ENCODE measurements at places on chromosomes 12 and 14.

DNA sequence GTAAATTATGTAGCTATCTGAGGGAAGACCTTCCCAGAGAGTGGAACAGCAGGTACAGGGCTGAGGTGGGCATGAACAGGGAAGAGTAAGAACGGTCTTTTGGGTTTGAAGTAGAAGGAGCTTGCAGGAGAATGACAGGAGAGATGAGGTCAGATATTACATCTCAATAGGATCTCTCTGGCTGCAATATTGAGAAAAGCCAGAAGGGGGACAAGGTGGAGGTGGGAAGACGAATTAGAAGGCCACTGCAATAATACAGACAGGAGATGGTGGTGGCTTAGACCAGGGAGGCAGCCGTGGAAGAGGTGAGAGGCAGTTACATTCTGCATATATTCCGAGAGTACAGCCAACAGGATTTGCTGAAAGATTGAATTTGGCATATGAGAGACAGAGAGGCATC is 310.2 kb downstream of the APAF1 start:
- DNase-seq: no peak

- DNase-seq: no peak
Measured at GRCh38 chr12:44019118-44019517, 183.2 kb downstream of the TMEM117 start.

- no peak for DNase-seq
Measured at GRCh38 chr14:102087762-102088011, 843 bp upstream of the HSP90AA1 start.

DNA sequence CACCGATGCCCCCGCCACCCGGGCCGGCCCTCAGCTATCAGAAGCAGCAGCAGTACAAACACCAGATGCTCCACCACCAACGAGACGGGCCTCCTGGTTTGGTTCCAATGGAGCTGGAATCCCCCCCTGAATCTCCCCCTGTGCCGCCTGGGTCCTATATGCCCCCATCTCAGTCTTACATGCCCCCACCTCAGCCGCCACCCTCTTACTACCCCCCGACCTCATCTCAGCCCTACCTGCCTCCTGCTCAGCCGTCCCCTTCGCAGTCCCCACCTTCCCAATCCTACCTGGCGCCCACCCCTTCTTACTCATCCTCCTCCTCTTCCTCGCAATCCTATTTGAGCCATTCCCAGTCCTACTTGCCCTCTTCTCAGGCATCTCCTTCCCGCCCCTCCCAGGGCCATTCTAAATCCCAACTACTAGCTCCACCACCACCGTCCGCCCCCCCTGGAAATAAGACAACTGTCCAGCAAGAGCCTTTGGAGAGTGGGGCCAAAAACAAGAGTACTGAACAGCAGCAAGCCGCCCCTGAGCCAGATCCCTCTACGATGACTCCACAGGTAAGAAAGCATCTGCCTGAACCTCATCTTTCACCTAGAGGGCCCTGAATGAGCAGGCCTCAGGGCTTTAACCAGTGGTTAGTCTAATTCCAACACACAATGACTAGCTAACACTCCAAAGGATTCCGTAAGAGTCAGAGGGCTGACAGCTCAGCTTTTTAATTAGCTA is 851 bp downstream of the YLPM1 start:
- no peak for DNase-seq

DNA sequence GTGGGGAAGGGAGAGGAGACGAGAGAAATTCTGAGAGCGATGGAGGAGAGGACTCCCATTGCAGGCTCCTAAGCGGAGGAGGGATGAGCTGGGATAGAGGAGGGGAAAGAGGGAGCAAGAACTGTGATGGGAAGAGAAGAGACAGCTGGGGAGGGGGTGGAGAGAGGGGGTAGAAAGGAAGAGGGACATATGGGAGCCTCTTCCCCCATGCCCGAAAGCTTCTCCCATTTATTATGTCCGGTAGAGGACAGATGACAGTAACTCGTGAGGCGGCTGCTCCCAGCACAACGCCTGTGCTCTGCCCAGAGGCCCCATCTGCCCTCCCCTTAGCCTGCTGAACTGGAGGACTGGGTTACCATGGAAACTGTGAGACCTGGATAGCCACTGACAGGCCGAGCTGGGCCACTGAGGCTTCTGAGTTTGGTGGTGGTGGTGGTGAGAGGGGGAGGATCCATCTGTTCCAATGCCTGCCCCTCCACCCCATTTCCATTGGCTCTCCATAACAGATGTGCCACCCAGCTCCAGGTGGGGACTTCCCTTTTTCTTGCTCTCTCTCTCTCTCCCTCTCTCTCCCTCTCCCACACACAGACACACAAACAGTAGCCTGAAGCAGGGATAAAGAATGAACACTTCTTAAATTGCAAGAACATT is 8.3 kb downstream of the CPNE6 start:
- no peak for DNase-seq

GRCh38 chr12:4762773-4763172 is 42.6 kb downstream of the GALNT8 start:
- DNase-seq: no peak

GRCh38 chr12:75545636-75546035 is 34.2 kb upstream of the KRR1 start:
- DNase-seq: no peak

- no peak for DNase-seq
Measured at GRCh38 chr12:43861840-43862150, 25.9 kb downstream of the TMEM117 start.

DNA sequence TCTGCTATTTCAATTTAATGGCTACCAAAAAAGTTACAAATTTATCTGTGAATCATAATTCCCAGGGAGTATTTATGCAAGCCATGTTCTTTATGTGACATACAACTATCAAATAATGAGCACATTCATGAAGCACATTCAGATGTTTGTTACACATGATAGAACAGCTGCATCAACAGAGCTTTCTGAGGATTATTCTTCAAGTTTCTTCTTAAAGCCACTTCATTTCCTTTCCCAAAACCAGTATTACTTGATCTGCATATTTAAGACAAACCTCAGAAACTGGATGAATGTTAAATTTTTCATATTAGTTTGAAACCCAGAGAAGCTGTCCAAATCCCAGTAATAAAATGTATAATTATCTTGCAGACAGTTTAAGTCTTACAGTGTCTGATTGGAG is 73.6 kb upstream of the SOX5 start:
- DNase-seq: no peak

DNA sequence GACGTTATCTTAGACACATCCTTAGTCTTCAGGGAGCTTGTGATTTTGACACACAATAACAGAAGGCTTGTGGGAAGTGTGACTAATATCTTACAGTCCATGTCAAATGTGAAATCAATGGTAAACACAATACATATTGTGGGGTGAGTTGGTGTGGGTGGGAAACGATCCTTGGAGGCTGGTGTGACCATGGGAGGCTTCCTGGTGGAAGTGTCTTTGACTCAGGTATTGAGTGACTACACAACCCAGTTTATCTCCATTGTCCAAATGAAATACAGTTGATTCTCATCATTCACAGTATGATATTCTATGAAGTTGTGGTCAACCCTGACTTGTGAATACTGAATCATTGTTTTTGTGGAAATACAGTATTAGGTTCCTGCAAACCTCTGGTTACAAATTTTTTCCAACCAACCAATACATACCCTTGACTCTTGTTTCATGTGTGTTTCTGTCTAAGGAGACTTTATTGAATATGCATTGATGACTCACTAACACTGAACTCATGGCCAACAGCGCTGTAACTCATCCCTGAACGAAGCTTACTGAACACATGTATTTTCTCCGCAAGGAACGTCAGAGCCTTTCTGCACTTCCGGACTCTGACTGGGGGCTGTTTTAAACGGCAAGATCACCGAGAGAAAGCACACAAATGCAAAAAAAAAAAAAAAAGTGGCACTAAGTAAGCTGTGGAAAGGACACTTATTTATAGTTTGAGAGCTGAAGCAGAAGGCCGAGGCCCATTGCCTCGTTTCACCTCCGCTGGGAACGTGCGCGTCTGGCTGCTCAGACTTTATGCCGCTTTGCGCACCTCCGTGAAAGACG is 59.0 kb downstream of the CLMN start:
- no peak for DNase-seq

DNA sequence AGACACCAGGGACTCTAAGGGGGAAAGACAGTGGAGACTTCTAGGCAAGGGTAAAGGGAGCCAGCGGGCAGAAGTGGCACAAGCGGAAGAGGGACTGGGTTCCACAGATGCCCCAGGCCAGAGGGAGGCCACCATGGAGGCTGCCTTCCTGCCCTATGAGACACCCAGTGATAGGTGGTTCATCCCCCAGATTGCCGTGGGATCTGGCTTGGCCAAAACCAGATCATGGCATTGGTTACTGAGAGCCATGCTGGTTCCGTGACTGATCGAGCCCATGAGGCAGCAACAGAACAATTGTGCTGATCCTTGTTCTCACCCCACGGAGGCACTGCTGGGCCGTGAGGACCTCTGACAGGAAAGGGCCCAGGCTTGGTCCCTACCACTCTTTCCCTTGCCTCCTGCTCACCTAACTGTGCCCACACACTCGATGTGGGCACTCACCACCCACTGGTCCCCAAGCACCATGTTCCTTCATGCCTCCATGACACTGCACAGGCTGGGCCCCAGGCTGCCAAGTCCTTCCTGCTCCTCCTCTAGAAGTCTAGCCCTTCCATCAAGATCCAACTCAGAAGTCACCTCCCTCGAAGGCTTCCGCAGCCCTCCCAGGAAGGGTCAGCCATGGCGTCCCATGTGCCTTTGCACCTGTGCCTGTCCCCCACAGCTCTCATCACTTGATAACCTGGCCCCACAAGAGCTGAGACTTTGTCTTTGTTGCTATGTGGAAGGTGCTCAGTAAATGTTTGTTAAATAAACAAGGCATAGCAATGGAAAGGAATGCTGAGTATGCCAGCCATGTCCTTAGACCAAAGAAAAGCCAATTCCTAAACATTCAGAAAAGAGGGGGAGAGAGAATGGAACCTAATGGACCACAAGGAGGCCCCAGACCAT is 7.3 kb downstream of the KRT79 start:
- DNase-seq: no peak

DNA sequence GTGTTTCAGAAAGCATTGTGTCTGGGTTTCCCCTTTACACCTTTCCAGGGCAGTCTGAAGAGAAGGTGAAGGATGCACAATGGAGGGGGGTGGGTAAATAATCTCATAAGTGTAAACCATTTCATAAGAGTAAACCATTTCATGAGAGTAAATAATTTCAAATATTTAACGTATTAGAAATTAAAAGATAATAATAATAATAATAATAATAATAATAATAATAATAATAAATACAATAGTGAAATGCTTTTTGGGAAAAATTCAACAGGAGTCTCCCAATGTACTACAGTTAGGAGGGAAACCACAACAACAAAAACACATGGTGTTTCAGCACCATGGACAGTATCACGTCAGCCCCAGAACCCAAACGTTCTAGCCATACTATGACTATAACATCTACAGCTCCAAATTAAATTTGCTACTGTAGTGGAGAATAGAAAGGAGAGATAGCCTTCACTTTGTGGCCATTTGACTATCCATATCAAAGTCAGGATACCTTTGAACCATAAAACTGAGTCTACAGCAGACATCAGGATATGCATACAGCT is 691.8 kb downstream of the BCL11B start:
- DNase-seq: no peak

DNA sequence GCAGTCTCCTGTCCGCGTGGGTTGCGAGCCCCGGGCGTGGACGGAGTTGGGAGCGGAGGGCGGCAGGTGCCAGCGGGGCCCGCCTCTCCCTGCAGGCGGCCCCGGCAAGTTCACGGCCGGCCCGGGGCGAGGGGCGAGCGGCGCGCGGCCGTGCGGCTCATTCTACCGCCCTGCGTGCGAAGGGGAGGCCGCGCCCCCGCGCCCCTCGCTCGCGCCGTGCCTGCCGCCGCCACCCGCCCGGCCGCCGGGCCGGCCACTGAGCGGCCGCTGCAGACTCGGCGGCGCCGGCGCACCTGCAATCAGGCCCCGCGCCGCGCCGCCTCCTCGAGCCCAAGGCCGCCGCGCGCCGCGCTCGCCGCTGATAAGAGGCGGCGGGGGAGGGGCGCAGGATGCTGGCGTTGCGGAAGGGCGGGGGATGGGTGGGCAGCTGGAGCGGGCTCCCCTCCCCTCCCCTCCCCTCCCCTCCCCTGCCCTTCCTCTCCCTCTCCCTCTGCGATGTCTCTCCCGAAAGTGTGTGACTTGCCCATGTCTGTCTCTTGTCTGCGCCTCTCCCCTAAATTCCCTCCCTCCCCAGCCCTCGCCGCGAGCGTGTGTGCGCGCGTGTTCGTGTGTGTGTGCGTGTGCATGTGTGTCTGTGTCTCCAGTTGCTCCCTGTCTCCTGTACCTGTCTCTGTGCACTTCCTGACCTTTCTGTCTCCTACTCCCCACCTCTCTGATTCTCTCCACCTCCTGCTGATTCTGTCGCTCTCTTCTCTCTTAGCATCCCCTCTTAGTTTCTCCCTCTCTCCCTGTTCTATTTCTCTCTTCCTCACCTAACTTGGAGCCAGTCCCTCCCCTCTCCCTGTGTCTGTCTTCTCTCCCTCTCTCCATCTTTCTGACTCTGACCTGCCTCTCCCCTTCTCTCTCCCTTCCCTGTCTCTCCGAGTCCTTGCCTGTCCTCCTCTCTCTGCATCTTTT is 768.1 kb upstream of the TBX3 start:
- DNase-seq: no peak

DNA sequence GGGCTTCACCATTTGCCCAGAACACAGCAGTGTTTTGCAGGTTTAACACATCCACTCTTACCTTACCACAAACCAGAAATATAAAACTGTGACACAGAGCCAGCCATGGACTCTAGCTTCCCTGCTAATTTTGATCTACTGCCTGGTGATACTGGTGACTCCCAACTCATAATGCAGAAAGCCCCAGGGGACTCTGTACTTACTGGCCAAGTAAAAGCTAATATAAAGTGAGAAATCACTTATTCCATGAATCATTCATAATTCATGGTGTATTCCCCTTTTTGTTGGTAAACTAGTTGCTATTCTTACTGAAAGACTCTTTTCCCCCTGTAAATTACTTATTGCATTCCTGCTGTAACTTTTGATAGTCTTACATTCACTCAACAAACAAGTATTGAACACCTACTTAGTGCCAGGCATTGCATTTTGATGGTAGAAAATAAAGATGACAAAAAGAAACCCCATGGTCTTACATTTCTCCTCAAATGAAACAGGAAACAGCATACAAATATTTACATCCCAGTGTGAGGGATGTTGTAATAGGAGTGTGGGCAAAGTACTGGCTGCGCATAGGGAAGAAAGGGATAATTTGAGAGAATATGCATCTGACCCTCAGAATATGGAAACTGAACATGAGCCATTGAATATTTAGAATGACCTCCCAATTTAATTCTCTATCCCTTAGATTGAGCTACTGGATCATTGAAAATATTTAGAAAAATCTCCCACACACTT is 279.6 kb downstream of the PDZRN4 start:
- no peak for DNase-seq

- no peak for DNase-seq
Measured at GRCh38 chr12:127489061-127489460, 777.9 kb upstream of the TMEM132C start.

- DNase-seq: no peak
Measured at GRCh38 chr12:52379536-52379935, 5.9 kb downstream of the KRT84 start.
